ENCODE measurements at places on chromosomes 13 and 19.

DNA sequence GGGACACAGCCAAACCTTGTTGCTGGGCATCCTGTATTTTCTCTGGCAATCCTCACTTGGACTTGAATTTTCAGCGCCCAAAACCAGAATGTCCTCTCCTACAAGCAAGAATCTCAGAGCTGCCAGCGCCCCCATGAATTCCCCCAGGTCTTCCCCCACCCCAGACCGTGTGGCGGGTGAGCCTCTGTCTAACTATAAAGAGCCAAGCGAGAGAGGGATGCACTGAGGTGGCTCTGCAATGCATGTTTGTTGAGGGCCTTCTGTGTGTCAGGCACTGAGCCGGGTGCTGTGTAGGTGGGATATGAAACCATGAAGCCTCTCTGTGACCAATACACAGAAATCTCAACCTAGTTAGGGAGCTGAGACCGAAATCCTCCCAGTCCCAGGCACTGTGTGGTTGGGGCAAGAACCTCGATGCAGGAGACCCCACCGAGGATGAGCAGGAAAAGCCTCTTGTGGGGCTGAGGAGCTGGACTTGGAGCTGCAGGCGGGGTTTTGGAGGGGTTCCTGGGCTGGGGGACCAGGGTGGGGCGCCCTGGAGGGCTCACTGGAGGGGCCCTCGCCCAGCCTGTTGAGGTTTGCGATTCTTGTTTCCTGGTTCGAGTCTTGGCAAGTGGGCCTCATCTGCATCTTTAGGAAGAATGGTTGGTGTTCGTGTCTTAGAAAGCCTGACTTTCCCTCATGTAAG lies 12.4 kb upstream of the PROZ start:
- DNase-seq, result no peak

GRCh38 chr19:50393589-50393988 lies 9.4 kb downstream of the POLD1 start:
- no peak for DNase-seq

DNA sequence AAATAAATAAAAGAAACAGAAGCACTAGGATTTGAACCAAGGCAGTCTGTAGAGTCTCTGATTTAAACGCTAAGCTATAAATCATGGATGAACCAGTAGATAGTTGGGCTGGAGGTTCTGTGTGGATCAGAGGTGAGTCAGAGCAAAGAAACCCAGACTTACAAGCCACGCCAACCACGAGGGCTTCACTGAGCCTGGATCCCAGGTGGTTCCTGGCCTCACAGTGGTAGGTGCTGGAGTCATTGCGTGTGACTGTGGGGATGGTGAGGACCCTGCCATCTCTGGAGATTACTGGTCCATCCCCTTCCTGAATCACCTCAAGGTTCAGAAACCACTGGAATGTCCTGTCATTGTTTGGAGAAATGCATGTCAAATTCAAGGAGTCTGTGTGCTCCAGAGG lies 19.3 kb upstream of the CEACAM20 start:
- no peak for DNase-seq

DNA sequence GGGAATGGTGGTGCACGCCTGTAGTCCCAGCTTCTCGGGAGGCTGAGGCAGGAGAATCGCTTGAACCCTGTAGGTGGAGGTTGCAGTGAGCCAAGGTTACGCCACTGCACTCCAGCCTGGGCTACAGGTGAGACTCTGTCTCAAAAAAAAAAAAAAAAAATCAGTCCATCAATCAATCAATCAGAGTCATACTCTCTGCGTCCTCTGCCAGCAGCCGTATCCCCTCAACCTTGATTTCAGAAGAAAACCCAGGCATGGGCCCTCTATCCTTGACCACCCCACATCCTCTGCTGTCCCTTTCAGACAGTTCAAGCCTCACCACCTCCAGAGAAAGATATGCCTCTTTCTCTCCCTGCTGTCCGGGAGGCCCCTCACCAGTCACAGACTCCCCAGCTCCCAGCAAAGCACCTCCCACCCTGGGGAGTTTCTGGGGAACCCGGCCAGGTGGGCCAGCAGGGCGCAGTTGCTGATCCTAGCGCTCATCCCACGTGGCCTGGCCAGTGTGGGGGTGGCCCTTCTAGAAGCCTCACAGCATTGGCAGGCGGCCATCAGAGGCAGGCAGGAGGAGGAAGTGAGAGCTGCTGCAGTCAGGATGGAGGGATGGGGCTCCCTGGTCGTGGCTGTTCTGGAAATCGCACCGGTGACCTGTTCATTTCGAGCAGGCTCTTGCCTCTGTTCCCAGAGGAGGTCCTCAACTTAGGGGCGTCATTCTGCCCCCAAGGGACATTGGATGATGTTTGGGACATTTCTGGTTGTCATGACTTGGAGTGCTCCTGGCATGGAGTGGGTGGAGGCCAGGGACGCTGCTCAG lies 10.2 kb upstream of the JSRP1 start:
- DNase-seq, result no peak

DNA sequence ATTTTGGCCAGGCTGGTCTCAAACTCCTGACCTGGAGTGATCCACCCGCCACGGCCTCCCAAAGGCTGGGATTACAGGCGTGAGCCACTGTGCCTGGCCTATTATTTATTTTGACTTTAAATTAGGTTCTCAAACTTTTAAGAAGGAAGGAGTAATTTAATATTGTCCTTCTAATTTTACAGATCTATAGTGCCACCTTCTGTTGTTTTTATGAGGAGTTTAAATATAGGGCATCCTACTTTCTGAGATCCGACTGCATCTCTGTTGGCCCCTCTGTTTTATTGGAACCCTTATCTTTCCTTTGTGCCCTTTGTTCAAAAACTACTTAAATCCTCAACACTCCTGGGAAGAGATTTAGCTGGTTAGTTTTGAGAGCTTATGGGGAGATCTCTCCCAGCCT lies 25.4 kb upstream of the ZMYM5 start:
- no peak for DNase-seq

DNA sequence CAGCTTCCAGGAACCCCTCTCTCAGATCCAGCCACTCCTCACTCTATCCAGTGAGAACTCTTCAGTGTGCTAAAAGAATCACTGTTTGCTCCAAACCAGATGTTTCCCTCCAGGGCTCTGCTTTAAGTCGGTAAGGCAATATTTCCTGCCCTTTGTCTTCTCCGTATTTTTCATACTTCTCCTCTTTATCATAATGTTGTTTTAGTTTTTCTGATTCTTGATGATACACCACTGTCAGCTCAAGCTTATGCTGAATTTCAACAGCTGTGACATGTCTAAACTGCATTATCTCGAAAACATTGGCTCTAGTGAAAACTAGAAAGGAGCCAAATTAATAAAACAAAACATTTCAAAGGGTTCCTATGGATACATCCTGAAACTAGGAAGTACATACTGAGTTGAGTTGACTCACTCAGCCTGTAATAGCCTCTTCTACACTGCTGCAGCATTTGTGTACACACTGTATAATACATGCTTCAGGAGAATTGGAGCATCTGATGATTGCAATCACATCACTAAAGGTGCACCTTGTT lies 39.8 kb downstream of the GPR180 start:
- no peak for DNase-seq

DNA sequence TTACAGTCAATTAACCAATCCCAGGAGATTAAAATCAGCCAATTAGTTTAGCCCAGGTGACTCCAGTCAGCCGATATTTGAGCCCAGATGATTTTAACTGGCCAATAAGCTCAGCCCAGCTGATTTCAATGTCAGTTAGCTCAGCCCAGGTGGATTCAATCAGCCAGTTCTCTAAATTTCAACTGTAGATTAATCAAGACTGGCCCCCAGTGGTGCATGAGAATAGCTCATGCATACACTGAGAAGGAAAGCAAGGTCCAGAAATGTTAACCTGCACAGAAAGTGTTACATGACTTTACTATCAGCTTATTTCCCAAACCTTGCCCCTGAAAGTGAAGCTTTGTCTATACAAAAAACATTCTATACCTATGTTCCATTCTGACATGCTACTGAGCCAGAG lies 55.4 kb upstream of the ZNF724 start:
- no peak for DNase-seq

- DNase-seq, result peak; percentile 42
These were observed 1.7 kb upstream of the EML2 start for GRCh38 chr19:45640849-45641273.

DNA sequence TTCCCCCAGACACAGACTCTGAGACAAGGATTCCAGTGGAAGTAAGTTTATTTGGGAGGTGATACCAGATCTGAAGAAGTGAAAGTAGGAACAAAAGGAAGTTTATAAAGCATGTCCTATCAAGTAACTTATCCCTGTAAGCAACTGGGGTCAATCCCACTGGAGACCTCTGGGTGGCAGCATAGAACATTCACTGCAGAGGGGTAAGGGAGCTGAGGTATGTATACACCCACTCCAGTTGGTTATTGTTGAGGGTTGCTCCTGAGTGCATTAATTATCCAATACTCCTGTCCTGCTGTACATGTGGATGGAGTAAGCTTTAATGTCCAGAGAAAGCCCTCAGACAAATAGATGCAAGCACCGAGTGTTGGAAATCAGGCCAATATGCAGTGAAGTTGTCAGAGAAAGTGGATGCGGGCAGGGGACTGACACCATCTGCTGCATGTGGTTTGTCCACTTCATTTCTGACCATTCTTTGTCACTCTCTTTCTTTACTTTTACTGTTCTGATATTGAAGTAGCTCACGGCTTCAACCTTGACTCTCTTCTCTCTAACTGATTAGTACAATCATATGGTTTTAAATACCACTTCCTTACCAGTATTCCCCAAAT lies 46.7 kb downstream of the NOTCH3 start:
- peak; percentile 25 for DNase-seq

- no peak for DNase-seq
These were observed 612.3 kb upstream of the SLITRK5 start for GRCh38 chr13:87058786-87059329.

- no peak for DNase-seq
These were observed 528 bp upstream of the CHST8 start for GRCh38 chr19:33621065-33621785.

- no peak for DNase-seq
These were observed 78.5 kb downstream of the SCGB2B2 start for GRCh38 chr19:34598217-34599155.

DNA sequence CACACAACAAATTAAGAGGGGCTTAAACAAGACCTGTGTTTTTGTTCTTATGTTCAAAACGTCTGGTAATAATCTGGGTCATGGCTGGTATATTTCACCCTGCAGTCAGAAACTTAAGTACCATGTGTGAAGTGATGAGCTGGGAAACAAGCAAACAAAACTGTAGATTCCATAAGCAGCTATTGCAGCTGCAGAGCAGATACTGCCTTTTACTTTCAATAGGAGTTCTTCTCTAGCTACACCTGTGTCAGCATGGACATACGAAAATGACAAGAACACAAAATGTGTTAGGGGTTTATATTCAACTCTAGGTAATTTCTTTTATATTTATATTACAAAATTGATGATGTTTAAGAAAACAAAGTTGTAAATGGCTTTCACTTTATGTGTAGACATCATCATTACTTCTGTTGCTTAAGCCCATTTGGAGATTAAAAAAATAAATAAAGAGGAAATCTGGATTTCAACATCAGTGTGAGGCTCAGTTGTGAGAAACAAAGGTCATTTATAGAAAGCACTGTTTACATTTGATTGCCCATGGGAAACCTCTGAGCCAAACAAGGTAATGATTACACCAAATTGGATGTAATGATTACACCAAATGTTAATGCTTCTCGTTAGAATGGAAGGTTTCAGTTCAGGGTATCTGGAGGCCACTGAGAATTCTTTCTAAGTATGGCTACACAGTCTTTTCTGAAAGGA lies 451.0 kb upstream of the SLC10A2 start:
- no peak for DNase-seq

DNA sequence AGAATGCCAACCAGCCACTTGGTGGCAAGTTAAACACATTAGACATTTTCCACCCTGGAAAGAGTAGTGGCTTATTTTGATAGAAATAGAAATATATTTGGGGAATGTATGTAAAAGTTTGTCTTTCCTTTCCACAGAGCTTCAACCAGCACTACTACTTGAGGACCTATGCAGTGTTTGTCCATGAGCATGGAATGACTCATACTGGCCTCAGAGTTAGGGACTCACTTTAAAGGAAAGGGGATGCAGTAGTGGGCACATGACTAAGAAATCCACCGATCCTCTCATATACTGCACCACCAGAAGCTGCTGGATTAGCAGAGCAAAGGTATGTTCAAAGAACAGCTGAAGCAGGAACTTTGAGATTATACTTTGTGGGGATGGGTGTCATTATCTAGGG lies 62.6 kb downstream of the LACC1 start:
- no peak for DNase-seq

DNA sequence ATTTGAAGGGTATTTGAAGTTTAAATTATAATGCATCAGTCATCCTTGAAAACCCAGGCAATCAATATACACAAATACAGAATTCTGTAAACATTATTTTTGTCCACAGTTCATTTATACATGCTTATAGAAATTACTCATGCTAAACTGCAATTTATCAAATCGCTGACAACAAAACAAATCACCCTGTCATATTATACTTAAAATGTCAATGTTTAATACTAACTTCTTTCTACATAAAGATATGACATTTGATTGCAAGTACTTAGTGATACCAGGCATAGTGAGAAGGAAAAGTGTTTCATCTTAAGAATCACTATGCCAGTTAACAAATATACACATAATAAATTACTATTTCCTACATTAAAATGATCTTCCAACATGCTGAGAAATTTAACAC lies 232.0 kb downstream of the PCDH20 start:
- no peak for DNase-seq

GRCh38 chr13:36261011-36261410 lies 36.6 kb downstream of the CCDC169 start:
- DNase-seq, result no peak

DNA sequence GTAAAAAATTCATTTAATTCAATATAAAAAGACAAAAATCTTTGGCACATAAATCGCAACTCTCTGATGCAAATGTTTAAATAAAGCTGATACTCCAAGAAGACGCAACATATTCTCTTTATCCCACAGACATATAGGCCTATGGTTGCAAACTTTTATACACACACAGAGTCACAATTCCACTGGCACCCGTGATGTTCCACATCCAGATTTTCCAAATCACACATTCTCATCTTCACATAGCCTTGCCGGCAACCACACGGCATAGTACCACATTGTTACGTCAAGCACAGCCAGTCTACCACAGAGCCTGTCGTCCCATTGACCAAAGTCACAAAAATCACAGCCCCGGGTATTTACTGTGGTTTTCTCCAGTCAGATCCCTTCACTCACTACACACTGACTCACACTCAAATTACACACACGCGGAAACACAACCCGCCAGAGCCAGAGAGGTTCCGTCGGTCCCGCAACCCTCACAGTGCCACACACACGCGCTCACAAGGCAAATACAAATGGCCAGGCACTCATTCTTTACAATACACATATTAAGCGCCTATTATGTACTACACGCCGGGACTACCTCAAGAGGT lies 546 bp upstream of the ZNF546 start:
- DNase-seq, result peak; percentile 34

GRCh38 chr19:30935146-30935545 lies 414.1 kb downstream of the TSHZ3 start:
- no peak for DNase-seq

- DNase-seq, result no peak
These were observed 2.7 kb downstream of the CCDC106 start for GRCh38 chr19:55650602-55651230.
